ENCODE measurements at places on chromosomes 4 and X.

DNA sequence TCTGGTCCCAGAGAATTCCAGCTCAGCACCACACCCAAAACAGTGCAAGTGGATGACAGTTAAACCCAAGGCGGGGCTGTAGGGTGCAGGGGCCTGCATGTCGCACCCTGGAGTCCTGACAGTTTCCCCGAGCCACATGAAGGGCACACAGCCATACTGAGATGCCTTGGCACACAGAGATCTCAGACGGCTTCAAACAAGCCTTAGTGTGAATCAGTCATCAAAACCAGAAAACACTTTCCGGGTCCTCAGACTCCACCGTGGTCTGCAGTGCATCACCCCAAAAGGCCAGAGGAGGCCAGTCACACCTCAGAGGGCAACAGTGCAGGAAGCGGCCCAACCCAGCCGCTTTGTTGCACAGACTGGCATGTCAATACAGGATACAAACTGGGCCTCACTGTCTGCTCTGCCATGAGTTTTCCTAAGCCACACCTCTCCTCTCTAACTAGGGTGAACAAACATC, 64.6 kb upstream of the ENPP6 start:
- no peak for DNase-seq

DNA sequence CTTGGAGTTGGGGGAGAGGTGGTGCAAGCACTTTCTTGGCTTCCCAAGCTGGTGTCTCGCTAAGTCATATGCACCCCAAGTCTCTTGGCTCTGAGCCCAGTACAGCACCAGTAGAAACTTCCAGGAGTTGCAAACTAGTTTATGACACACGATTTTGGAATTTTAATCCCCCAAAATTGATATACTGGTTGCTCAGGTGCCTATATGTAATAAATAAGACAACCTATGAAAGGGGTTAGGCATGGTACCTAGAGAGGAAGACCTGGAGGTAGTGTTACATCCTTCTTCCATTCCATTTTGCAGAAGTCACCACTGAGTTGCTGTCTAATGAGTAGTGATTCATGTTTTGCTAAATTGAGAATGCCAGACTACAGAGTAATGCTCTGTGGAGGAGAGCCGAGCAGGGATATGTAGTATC, 4.3 kb upstream of the SLC4A4 start:
- DNase-seq = no peak

- peak; percentile 32 for DNase-seq
These were observed 1.1 kb upstream of the RAP1GDS1 start for GRCh38 chr4:98260047-98260578.

DNA sequence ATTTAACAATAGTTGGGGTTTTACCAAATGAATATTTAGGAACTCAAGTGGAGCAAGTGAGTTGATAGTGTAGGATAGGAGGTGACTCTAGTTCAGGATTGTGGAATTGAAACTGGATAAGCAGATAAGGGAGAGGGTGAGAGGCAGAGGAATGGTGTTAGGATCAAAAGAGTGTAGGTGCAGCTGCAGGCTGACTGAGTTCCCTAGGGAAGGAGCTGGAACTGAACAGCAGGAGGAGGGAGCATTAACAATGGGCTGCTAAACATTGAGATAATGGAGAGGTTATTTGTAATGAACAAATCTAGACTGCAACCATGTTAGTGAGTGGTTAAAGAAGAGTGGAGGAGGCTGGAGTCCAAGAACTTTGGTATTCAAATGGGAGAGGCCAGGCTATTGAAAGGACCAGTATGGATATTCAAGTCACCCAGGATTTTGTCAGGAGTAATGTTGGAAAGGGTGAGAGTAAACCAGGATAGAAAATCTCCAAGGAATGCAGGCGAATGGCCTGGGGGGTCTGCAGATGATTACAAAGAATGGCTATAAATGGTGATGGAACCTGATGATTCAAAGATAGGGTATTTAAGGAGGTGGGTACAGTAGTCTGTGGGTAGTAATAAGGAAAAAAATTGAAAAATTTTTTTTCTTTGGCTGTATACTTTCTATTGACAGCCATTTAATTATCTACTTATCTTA, 497.1 kb upstream of the TENM3 start:
- DNase-seq = no peak

DNA sequence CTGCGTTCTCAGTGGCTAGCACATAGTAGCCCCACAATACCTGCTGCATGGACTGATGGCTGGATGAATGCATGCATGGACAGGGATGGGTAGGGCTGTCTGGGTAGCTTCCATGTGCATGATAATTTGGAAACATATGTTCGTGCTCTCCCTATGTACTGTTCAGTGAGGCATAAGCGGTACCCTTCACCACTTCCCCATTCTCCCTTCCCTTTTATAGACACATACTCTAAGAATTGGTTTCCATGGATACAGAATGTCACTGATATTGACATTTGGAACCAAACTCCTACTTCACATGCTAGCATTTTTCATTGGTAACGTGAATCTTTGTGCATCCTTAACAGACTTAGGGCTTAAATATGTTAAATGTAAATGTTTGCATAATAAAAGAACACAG, 20.4 kb downstream of the USP46 start:
- DNase-seq = no peak

GRCh38 chrX:123489011-123489410, 243.8 kb downstream of the THOC2 start:
- no peak for DNase-seq

DNA sequence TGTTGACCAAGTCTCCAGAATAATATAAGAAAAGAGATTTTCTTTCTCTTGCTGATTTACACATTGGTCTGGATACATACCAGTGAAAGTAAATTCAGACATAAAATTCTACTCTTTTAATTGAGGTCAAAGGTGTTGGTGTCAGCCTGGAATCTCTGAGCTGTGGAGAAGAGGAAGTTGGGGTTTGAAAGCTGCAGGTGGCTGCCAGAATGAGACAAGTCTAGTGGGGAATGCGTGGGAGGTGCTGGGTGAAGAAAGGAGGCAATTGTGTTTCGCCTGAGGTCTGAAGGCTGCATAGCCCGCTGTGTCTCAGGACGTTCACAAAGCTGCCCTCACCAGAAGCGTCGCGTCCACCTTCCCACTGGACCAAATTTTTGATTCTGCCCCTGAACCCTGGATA, 31.2 kb downstream of the PHEX start:
- DNase-seq = no peak

- peak; percentile 27 for DNase-seq
These were observed 52.4 kb upstream of the TRIM2 start for GRCh38 chr4:153151535-153152455.

- DNase-seq = no peak
These were observed 22.5 kb upstream of the CT55 start for GRCh38 chrX:135193740-135194139.

- no peak for DNase-seq
These were observed 146.6 kb upstream of the FAM47C start for GRCh38 chrX:36861601-36862000.

- no peak for DNase-seq
These were observed 52.3 kb upstream of the SMIM31 start for GRCh38 chr4:164701665-164702064.

DNA sequence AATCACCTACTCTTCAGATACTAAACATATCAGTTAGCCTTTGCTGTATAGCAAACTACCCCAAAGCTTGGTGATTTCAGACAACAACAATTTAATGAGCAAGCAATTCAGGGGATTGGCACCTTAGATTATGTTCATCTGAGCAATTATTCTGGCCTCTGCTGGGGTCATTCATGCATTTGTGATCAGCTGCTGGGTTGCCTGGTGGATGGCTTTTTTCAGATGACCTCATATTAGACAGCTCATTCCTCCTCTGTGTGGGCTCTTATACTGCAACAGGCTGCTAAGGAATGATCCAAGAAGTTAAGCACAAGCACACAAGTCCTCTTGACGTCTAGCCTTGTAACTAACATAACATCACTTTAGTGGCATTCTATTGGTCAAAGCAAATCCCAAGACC, 153.0 kb upstream of the PPP1R2C start:
- DNase-seq = no peak

DNA sequence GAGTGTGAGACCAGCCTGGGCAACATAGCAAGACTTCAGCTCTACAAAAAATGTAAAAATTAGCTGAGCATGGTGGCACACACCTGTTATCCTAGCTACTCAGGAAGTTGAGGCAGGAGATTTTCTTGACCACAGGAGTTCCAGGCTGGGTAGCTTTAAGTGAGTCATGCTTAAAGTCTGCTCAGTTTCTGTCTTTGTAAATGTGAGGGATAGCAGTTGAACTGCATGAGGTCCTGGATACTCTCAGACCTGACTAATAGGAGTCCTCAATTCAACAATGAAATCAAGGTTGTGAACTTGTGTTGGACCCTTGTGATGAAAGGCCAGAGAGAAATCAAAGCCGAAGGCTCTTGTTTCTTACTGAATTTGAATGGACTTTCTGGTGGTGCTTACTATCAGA, 45.2 kb downstream of the STARD8 start:
- DNase-seq = no peak

GRCh38 chrX:96372313-96373046, 312.2 kb upstream of the DIAPH2 start:
- no peak for DNase-seq

DNA sequence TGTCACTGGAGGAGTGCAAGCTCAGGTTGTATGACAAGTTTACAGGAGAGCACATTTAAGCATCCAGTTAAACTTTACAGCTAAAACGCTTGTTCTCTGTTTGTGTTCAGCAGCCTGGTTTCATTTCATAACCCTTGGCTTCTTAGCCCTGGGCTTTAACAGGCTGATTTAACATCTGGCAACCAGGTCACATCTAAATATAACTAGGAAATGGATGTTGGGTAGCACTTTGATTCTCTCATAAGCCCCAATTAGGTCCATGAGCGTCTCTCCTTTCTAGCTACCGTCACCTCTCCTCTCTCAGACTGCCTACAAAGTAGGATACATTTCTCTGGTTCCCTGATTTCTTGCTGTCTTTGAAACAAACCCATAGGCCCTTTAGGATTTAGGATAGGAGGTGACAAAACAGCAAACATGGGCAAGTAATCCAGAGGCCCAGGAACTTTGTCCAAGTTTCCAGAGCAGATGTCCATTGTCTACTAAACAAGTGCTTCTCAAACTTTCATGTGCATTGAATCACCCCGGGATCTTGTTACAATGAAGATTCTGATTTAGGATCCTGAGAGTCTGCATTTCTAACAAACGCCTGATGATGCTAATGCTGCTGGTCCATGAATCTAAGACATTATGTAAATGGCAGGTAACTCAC, 22.5 kb downstream of the OTUD6A start:
- DNase-seq = no peak

DNA sequence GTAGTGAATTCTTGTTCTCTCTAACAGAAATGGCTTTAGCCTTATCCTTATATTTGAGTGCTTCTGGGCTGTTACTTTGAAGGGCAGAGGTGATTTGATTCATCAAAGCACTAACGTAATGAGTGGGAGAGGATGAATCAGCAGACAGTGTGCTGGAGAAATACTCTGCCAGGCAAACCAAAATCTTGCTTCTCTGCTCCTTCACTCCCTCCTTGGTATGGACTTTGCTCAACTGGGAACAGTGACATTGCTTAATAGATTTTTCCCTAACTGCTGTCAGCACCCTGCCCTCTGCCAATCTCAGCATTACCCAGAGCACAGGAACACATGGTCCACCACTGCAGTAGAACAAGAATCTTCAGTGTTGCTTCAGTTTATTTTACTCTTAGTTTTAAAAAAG, 56.0 kb downstream of the PDLIM5 start:
- no peak for DNase-seq

GRCh38 chr4:3363411-3364141, 70.8 kb downstream of the RGS12 start:
- no peak for DNase-seq

DNA sequence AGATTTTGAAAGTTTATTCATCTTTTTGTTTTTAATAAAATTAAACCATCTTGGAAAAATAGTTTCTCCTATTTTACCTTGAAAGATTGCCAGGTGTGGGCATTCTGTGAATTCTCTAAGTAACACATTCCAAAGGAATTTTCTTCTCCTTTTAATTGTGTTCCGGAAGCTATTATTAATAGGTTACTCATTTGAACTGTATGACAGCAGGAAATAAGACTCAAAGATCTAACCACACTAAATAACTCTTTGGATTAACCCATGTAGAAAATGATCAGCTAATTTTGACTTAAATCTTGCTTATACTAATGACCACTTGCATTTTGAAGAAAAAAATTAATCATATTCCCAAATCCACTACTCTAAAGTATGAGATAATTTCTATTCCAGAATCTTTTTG, 17.6 kb upstream of the CCNI start:
- no peak for DNase-seq

DNA sequence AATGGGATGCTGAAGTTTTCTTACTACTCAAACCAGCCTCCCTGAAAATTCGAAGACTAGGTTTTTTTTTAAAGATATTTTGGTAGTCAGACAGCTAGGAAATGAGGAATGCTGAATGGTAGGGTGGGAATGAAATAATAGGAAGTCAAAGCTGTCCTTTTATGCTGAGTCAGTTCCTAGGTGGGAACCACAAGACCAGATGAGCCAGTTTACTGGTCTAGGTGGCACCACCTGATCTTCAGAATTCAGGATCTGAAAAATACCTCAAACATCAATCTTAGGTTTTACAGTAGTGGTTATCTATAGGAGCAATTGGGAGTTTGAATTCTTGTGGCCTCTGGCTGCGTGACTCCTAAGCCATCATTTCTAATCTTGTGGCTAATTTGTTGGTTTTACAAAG, 183.1 kb upstream of the GALNT7 start:
- no peak for DNase-seq

GRCh38 chr4:136900696-136901095, 631.6 kb downstream of the PCDH18 start:
- no peak for DNase-seq

GRCh38 chr4:111693758-111694157, 451.5 kb upstream of the FAM241A start:
- DNase-seq = no peak

DNA sequence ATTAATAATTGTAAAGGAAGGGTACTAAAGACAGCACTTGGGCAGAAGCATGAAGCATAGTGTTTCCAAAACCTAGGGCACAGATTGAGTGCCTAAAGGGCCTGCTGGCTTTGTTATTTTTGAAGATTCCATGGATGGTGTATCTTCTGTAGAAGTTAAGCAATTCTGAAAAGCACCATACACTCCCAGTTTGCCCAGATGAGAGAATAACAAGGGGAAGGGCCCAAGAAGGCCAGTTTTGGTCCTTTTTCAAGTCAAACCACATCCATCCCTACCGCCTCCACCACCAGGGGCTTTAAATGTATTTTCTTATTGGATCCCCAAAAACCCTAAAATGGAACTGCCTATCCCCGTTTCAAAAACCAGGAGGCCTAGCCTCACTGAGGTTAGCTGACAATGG, 17.2 kb downstream of the SCARB2 start:
- DNase-seq = no peak

- no peak for DNase-seq
These were observed 523.4 kb downstream of the ADGRL3 start for GRCh38 chr4:61723492-61723891.

Data from effector CD8-positive, alpha-beta T cell (primary cell).